Esophagus squamous epithelium (tissue), 5 donors: ENCODE measurements at places on chromosomes 6 and 20. TPM values are rescaled to one million over a fixed set of nuclear protein-coding genes. Genes with fewer than 3 reads are reported as not detected.

OR2J3 gene
- total RNA-seq, result not detected

PTCRA gene
- not detected for total RNA-seq

GHRH gene
- total RNA-seq, result not detected

TINAG gene
- total RNA-seq, result not detected

CRYBG1 gene
- 185 TPM for total RNA-seq

SLC35A1 gene
- total RNA-seq, result 12.8 TPM

CCM2L gene
- 4.2 TPM for total RNA-seq

CYP21A2 gene
- total RNA-seq, result not detected

GRCh38 chr20:57450419-57450818 lies 59.2 kb downstream of the RBM38 start:
- no peaks in the 10 kb centered on the region for H3K27me3 ChIP-seq
- peak overlapping the region; percentile 21 for H3K27ac ChIP-seq
- no peaks in the 10 kb centered on the region for H3K4me1 ChIP-seq
- H3K4me3 ChIP-seq, result no peak overlapping the region

DNA sequence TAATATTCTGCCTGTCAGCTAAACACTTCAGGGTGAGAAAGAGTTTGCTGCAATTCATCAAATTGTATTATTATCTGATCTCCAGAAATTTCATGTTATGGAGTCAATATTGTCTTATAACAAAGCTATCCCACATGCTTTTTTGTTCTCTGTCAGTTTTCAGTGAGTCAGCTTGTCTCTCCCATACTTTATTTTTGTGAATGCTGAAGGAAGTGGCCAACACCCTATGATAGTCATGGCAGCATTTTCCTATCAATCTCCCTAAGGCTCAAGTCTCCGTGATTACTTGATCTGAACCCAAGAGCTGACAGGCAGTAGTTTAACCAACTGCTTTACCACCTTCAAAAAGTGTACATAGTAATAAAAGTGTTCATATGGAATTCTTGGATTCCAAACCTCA lies 42.2 kb downstream of the RFPL4B start:
- H3K36me3 ChIP-seq, result no peaks in the 10 kb centered on the region
- no peak overlapping the region for H3K4me3 ChIP-seq
- no peaks in the 10 kb centered on the region for H3K4me1 ChIP-seq
- no peak overlapping the region for H3K27ac ChIP-seq

GRCh38 chr20:40241596-40242343 lies 447.3 kb downstream of the MAFB start:
- no peaks in the 10 kb centered on the region for H3K4me1 ChIP-seq
- no peak overlapping the region for H3K4me3 ChIP-seq

GRCh38 chr6:118903691-118904090 lies 9.7 kb downstream of the ASF1A start:
- H3K4me1 ChIP-seq, result peaks cover 8% of the 10 kb centered on the region
- DNase-seq, result no peak
- H3K27me3 ChIP-seq, result no peaks in the 10 kb centered on the region
- no peak overlapping the region for H3K27ac ChIP-seq
- H3K36me3 ChIP-seq, result no peaks in the 10 kb centered on the region

- no peak for DNase-seq
- H3K27me3 ChIP-seq, result no peaks in the 10 kb centered on the region
- no peak overlapping the region for H3K4me3 ChIP-seq
- no peak overlapping the region for H3K27ac ChIP-seq
- no peaks in the 10 kb centered on the region for H3K36me3 ChIP-seq
Measured at GRCh38 chr6:136317021-136317694, 27.5 kb upstream of the BCLAF1 start.

DNA sequence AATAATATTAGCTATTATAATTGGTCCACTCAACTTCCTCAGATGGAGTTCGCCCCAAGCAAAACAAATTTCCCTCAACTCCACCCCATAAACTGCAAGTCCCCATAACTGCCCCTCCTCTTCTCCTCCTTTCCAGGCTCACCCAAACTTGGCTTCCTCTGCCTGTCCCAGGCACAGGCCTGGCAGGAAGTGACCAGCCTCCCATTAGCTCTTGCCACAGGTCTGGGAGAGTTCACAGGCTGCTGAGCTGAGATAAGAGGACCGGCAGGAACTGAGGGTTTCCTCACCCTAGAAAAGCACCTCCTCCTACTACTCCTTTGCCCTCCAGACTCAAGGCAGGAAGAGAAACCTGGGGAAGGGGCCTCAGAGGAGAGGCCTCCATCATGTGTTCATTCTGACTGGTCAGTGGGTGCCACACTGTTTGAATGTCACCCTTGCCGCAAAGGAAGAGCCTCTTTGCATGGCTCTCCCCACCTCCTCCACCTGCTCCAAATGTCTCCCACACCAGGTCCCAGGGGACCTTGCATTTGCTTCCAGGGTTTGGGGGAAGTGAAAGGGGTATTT lies 24.5 kb upstream of the SMIM29 start:
- no peak overlapping the region for H3K4me3 ChIP-seq
- H3K36me3 ChIP-seq, result no peaks in the 10 kb centered on the region
- H3K27ac ChIP-seq, result no peak overlapping the region
- H3K27me3 ChIP-seq, result no peaks in the 10 kb centered on the region
- H3K4me1 ChIP-seq, result peaks cover 10% of the 10 kb centered on the region

GRCh38 chr20:57769756-57770155 lies 59.9 kb upstream of the PMEPA1 start:
- DNase-seq, result no peak
- no peaks in the 10 kb centered on the region for H3K36me3 ChIP-seq
- H3K4me3 ChIP-seq, result no peak overlapping the region
- H3K4me1 ChIP-seq, result peaks cover 5% of the 10 kb centered on the region
- no peaks in the 10 kb centered on the region for H3K27me3 ChIP-seq

DNA sequence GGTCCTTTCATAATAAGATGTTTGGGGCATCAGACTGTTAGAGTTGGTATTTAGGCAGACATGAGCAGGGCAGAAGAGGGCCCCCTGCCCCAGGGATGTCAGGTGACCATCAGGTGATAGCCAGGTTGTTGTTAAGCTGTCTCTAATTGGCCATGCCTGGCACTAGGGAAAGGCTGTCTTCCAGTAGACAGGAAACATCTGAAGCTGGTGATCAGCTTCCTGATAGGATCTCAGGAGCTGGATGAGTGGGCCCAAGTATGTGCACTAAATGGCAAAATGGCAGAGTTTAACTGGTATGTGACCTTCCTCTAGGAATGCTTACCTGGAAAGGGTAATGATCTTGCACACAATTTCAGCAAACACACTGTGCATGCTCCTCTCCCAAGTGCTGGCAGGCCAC lies 190.7 kb downstream of the CDH26 start:
- no peaks in the 10 kb centered on the region for H3K27me3 ChIP-seq
- no peak overlapping the region for H3K4me3 ChIP-seq
- H3K36me3 ChIP-seq, result no peaks in the 10 kb centered on the region
- no peak for DNase-seq
- no peak overlapping the region for H3K27ac ChIP-seq

- H3K36me3 ChIP-seq, result no peaks in the 10 kb centered on the region
- no peaks in the 10 kb centered on the region for H3K4me1 ChIP-seq
- no peaks in the 10 kb centered on the region for H3K27me3 ChIP-seq
Measured at GRCh38 chr6:99790679-99791078, 184.0 kb downstream of the PRDM13 start.

- no peaks in the 10 kb centered on the region for H3K4me1 ChIP-seq
- no peak overlapping the region for H3K4me3 ChIP-seq
- no peaks in the 10 kb centered on the region for H3K36me3 ChIP-seq
- H3K27ac ChIP-seq, result no peak overlapping the region
Measured at GRCh38 chr20:2086980-2087377, 14.6 kb upstream of the STK35 start.

DNA sequence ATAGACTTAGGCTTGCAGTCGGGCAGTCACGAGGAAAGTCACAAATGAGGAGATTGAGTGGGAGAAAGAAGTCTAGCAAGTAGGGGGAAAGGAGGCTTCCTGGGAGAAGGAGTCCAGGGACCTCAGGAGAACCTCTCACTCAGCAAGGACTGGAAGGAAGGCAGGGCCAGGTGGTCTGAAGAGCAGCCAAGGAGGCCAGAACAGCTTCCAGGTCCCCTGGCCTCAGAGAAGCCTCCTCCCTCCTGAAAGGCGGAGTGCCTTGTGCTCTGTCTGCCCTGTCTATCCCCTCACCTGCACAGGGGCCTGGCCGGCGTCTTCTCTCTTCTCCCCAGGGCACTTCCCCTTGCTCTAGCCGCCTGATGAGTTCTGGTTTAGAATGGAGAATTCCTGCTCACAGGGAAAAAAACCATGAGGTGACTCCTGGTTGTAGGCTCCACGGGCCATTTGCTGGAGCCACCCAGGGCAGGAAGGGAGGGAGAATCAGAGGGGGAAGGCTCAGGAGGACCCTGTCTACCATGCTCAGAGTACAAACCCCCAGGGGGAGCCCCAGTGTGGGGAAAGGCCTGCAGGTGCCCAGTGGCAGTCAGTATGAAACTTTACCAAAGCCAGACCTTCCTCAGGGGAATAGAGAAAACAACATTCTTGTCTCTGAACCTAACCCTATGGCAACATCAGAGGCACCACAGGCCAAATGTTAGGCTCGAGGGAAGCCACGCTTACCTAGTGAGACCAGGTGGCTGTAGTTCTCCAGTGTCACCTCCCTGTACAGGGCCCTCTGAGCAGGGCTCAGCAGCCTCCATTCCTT lies 11.2 kb downstream of the ZNF337 start:
- H3K27me3 ChIP-seq, result no peaks in the 10 kb centered on the region
- H3K27ac ChIP-seq, result no peak overlapping the region
- no peaks in the 10 kb centered on the region for H3K4me1 ChIP-seq

GRCh38 chr6:89360415-89360999 lies 8.0 kb upstream of the UBE2J1 start:
- DNase-seq, result no peak
- H3K27ac ChIP-seq, result no peak overlapping the region
- H3K4me3 ChIP-seq, result no peak overlapping the region
- H3K4me1 ChIP-seq, result no peaks in the 10 kb centered on the region

DNA sequence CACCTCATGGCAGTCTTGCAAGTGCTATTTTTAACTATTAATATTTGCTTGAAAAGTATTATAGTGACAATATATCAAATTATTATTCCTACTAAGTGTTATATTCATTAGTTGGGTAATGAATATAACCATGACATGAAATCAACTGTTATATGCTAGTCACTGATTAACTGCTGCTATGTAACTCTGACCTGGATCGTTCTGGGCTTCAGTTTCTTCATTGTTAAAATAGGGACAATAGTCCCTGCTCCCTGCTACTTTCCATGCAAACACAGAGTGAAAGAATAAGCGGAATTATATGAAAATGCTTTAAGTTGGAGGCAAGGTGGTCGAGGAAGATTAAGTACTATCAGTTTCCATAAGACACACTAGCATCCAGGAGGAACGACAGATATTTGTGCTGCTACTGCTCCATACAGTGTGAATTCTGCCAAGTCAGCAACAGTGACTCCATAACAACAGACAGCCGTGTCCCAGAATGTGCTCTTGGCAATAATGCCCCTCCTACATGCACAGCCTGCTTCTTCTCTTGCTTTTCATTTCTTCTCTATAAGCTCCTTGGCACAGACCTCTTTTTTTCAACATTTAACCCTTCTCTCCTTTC lies 107.2 kb downstream of the CHD6 start:
- no peak for DNase-seq
- H3K4me1 ChIP-seq, result peaks cover 6% of the 10 kb centered on the region
- no peak overlapping the region for H3K4me3 ChIP-seq
- no peaks in the 10 kb centered on the region for H3K27me3 ChIP-seq

DNA sequence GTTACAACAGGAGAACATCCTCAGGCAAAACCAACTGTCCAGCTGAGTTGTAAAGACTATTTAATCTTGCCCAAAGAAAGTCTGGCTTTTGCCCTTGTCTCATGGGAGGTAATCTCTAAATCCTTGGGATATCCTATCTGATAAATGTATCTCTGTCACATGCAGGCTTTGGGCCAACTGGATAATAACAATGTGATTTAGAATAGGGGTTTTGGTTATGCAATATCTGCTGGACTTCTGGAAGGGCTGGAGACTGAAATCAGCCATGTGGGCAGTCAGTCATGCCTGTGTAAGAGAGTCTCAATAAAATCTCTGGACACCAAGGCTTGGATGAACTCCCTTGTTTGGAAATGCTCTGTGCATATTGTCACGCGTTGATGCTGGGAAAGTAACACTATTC lies 56.3 kb upstream of the PRL start:
- H3K27me3 ChIP-seq, result no peaks in the 10 kb centered on the region
- DNase-seq, result no peak
- H3K4me1 ChIP-seq, result no peaks in the 10 kb centered on the region
- no peaks in the 10 kb centered on the region for H3K36me3 ChIP-seq
- no peak overlapping the region for H3K4me3 ChIP-seq
- H3K27ac ChIP-seq, result no peak overlapping the region

- no peak overlapping the region for H3K4me3 ChIP-seq
- no peaks in the 10 kb centered on the region for H3K27me3 ChIP-seq
- no peaks in the 10 kb centered on the region for H3K36me3 ChIP-seq
- H3K4me1 ChIP-seq, result peaks cover 8% of the 10 kb centered on the region
Measured at GRCh38 chr6:18485660-18486435, 98.7 kb downstream of the RNF144B start.

DNA sequence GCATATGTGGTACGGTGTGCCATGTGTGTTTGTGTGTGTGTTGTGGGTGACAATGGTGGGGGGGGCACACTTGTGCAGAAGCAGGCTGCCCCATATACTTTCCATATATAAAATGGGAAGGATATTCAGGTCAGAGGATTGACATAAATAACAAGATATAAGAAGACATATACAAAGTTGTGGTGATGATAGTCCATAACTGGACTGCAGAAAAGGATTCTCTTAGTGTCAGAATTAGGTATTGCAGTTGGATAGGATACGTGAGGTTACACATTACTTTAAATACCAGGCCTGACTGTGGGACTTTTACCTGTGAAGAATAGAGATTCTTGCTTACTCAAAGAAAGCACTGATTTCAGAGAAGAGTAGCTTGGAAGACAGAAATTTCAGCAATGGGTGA lies 1260.3 kb downstream of the EPHA7 start:
- no peak overlapping the region for H3K27ac ChIP-seq
- no peaks in the 10 kb centered on the region for H3K36me3 ChIP-seq
- no peak overlapping the region for H3K4me3 ChIP-seq

DNA sequence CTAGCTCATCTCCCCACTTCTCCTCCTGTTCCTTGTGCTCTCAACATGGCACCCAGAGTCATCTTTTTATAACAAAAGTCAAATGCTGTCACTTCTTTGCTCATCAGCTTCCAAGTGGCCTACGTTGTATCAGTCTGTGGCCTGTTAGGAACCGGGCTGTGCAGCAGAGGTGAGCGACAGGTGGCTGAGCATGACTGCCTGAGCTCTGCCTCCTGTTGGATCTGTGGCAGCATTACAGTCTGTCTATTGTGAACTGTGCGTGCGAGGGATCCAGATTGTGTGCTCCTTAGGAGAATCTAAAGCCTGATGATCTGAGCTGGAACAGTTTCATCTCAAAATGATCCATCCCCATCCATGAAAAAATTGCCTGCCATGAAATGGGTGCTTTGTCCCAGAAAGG lies 129.6 kb downstream of the FNDC1 start:
- H3K4me3 ChIP-seq, result no peak overlapping the region
- DNase-seq, result no peak
- H3K36me3 ChIP-seq, result no peaks in the 10 kb centered on the region
- no peaks in the 10 kb centered on the region for H3K4me1 ChIP-seq
